Heart right ventricle (tissue), 16 donors: ENCODE measurements at places on chromosomes 5 and 9. TPM values are rescaled to one million over a fixed set of nuclear protein-coding genes. Genes with fewer than 3 reads are reported as not detected.
A peak's percentile ranks its signal among the peaks of the same experiment; 100 is the strongest.

GRCh38 chr9:128927731-128928411, 7.1 kb downstream of the PHYHD1 start:
- H3K4me3 ChIP-seq: no peak overlapping the region
- H3K27me3 ChIP-seq: no peaks in the 10 kb centered on the region
- H3K27ac ChIP-seq: no peak overlapping the region

DNA sequence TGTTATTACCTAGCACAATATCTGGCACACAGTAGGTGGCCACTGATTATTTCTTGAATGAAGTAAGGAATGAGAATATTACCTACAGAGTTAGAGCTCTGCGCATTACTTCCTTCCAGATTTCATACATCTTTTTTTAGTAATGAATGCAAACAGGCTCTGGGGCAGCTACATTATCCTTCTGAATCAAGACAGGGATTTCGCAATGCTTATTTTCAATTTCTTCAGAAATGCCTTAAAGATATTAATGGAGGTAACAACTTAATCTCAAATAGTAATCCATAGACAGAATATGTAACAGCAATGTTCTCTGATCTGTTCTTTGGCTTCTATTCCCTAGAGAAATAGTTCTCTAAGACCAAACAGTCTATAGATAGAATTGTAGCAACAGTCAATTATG, 32.6 kb downstream of the CDKN2A start:
- H3K4me1 ChIP-seq: peaks cover 13% of the 10 kb centered on the region
- DNase-seq: no peak
- H3K27ac ChIP-seq: no peak overlapping the region
- no peak overlapping the region for H3K4me3 ChIP-seq

- no peaks in the 10 kb centered on the region for H3K36me3 ChIP-seq
- H3K4me1 ChIP-seq: no peaks in the 10 kb centered on the region
- H3K27ac ChIP-seq: no peak overlapping the region
Observed at GRCh38 chr5:111412593-111412992, 99.7 kb downstream of the STARD4 start.

GRCh38 chr9:100700689-100701318, 122.9 kb downstream of the CAVIN4 start:
- no peaks in the 10 kb centered on the region for H3K4me1 ChIP-seq
- H3K27me3 ChIP-seq: no peaks in the 10 kb centered on the region
- H3K36me3 ChIP-seq: no peaks in the 10 kb centered on the region
- DNase-seq: no peak
- H3K27ac ChIP-seq: no peak overlapping the region
- no peak overlapping the region for H3K4me3 ChIP-seq

- no peaks in the 10 kb centered on the region for H3K36me3 ChIP-seq
- no peaks in the 10 kb centered on the region for H3K4me1 ChIP-seq
- H3K27me3 ChIP-seq: no peaks in the 10 kb centered on the region
- no peak for DNase-seq
Observed at GRCh38 chr5:53083927-53084326, 25.6 kb downstream of the MOCS2 start.

- no peak overlapping the region for H3K4me3 ChIP-seq
- H3K36me3 ChIP-seq: no peaks in the 10 kb centered on the region
- no peak for DNase-seq
- no peaks in the 10 kb centered on the region for H3K4me1 ChIP-seq
- H3K27me3 ChIP-seq: no peaks in the 10 kb centered on the region
- peak overlapping the region; percentile 68 for H3K27ac ChIP-seq
Observed at GRCh38 chr5:131209506-131210150, 38.9 kb downstream of the LYRM7 start.

- no peaks in the 10 kb centered on the region for H3K36me3 ChIP-seq
- H3K27me3 ChIP-seq: peaks cover 13% of the 10 kb centered on the region
- peaks cover 32% of the 10 kb centered on the region for H3K4me1 ChIP-seq
- no peak overlapping the region for H3K4me3 ChIP-seq
- H3K27ac ChIP-seq: no peak overlapping the region
Observed at GRCh38 chr9:126513159-126514036, 100.3 kb upstream of the LMX1B start.

GRCh38 chr5:111762895-111763294, 5.9 kb upstream of the NREP start:
- no peaks in the 10 kb centered on the region for H3K36me3 ChIP-seq
- no peak overlapping the region for H3K4me3 ChIP-seq
- DNase-seq: peak; percentile 20
- H3K27me3 ChIP-seq: no peaks in the 10 kb centered on the region
- no peak overlapping the region for H3K27ac ChIP-seq
- peaks cover 7% of the 10 kb centered on the region for H3K4me1 ChIP-seq

DNA sequence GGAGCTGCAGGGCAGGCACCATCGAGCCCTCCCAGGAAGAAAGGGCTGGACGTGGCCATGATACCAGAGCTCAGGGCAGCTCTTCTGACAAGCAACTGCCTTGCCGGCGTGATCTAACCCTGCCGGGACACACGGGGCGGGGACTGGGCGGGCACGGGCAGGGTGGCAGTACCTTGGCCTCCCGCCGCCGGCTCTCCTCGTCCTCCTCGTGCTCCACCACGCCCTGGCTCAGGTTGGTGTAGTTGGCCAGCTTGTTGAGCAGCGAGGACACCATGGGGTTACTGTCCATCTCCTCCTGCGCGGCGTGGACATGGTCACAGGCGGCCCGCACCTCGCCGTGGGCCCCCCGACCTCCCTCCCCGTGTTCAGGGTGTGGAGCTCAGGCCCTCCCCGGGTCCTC, 18.5 kb downstream of the SLC12A7 start:
- H3K27me3 ChIP-seq: no peaks in the 10 kb centered on the region
- H3K36me3 ChIP-seq: peaks cover 47% of the 10 kb centered on the region
- H3K4me1 ChIP-seq: peaks cover 68% of the 10 kb centered on the region

DNA sequence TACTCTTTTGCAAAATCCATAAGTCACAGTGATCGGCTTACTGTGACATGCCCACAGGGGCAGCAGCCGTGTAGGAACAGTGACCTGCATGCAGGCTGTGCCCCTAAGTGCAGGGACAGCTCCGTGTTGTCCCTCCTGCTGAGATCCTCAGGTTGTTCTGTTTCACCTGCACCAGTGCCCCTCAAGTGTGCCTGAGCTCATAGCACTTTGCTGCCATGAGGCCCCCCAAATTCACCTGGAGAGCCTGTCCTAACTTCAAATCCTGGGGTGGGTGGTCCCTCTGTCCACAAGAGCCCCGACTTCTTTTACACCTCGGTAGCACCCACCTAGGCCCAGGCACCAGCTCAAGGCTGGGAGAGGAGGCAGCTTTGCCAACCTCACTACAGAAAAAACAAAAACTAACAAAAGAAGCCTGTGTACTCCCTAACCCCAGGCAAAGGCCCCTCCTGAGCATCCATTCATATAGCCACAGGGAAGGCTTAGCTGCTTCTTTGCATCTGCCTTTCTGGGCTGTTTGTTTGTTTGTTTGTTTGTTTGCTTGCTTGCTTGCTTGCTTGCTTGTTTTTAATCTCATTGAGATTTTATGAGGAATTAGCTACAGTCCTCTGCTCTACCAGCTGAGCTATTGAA, 214.5 kb downstream of the AUH start:
- no peak overlapping the region for H3K4me3 ChIP-seq
- no peak overlapping the region for H3K27ac ChIP-seq
- H3K36me3 ChIP-seq: no peaks in the 10 kb centered on the region
- no peaks in the 10 kb centered on the region for H3K27me3 ChIP-seq
- DNase-seq: no peak

DNA sequence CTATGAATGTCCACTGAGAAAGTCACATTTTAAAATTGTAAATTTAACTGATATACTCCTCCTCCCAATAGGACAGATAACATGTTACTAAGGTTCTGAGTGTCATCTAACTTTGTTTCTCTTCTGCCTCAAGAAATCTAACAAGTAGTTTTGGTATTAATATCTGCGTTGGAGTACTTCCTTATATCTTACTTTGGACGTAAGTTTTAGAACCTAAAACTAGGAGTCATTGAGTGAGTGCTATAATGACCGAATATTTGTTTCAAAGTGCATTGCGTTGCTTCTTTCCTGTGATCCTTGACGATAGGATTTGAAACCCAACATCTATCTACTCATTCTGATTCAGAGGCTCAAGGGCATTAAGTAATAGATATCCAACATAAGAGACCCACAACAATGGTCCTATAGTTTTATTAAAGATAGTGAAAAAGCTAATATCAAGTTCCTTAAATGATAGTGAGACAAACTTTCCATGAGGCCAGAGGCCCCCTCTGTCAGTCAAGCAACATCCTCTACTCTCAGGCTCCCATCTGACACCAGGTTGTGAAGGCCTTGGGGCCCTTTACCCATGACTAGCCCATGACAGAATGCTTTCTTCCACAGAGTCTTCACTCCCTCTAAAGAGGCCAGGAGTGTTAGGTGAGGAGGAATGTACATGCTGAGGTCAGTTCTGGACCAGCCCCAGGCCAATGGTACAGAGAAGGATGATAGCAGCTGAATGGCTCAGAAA, 45.3 kb upstream of the MAP3K1 start:
- no peaks in the 10 kb centered on the region for H3K4me1 ChIP-seq
- no peaks in the 10 kb centered on the region for H3K27me3 ChIP-seq
- H3K27ac ChIP-seq: no peak overlapping the region
- H3K36me3 ChIP-seq: no peaks in the 10 kb centered on the region

DNA sequence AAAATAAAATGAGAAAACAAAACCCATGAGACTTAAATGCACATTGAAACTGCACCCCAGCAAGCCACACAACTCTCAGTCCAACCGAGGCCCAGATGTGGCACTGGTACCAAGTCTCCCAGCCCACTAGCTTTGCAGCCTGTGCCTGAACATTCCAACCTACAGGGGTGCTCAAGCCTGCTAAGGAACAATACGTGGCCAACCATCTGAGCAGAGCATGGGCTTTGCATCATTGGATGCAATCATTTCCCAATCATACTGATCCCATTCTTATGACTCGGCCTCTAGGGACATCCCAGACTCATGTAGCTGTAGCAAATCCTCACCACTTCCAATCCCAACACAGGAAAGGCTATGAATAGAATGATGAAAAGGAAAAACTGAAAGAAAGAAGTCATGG, 297.2 kb downstream of the SPOCK1 start:
- no peak overlapping the region for H3K27ac ChIP-seq
- no peak overlapping the region for H3K4me3 ChIP-seq
- no peak for DNase-seq
- H3K4me1 ChIP-seq: peaks cover 7% of the 10 kb centered on the region

GRCh38 chr5:62326302-62326701, 20.3 kb downstream of the KIF2A start:
- H3K36me3 ChIP-seq: no peaks in the 10 kb centered on the region
- no peaks in the 10 kb centered on the region for H3K27me3 ChIP-seq
- H3K4me3 ChIP-seq: no peak overlapping the region
- no peak for DNase-seq

DNA sequence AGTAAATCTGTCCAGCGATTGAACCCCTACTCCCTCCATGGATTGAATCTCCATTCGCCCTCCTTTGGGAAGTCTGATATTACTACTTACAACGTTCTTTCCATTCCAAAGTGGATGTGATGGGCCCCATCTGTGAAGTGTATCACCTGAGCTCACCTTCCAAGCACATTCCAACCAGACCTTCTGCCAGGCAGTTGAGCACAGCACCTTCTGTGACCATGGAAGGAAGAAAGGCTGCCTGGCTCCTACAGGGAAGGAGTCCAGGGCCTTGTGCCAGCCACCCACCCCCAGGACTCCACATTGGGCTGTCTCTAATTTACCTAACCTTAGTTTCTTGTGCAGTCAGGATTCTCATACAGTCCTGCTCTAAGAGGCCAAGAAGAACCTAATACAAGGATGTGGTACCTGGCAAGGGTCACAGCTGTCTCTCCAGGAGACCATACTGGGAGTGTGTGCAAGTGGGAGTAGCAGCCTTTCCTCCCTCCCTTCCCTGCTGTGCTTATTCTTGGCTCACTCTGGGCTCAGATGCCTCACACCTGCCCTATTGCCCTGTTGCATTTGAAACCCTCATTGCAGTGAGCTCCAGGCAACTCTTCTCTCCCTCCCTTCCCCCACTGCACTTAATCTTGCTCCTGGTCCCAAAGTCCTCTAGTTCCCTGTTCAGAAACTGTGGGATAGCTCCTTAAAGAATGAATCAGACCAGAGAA, 116.1 kb downstream of the NRG2 start:
- DNase-seq: no peak
- H3K27ac ChIP-seq: no peak overlapping the region
- H3K36me3 ChIP-seq: no peaks in the 10 kb centered on the region
- H3K27me3 ChIP-seq: no peaks in the 10 kb centered on the region
- H3K4me3 ChIP-seq: no peak overlapping the region

- no peaks in the 10 kb centered on the region for H3K4me1 ChIP-seq
- no peaks in the 10 kb centered on the region for H3K36me3 ChIP-seq
- H3K4me3 ChIP-seq: no peak overlapping the region
- no peak for DNase-seq
Observed at GRCh38 chr5:175170899-175171298, 273.1 kb downstream of the DRD1 start.

Gene DMRT2
- total RNA-seq: 0.20 TPM

Gene OR1L6
- not detected for total RNA-seq

Gene HRCT1
- total RNA-seq: 4.7 TPM

Gene LECT2
- not detected for total RNA-seq

Gene HTR1A
- total RNA-seq: not detected

Gene LIFR
- total RNA-seq: 57.0 TPM

Gene SLC6A18
- total RNA-seq: not detected
